ENCODE measurements at places on chromosomes 2 and 18. TPM values are rescaled to one million over a fixed set of nuclear protein-coding genes. Genes with fewer than 3 reads are reported as not detected.

DNA sequence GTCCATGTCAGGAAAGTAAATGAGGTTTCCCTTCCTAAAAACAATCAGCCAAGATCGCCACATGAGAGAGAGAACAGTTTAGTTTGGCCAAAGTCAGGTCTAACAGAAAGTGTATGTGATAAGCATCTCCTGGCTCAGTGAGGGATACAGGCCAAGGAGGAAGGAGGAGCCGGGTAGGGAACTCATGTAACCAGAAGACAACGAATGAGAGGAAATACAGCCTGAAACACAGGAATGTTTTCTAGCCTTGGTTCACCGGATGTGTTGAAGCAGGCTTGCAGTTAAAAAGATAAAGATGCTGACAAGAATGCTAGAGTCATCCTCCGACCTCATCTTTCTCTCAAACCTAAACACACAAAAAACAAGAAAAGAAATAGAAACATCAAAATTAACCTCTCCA, 283.9 kb upstream of the SIX2 start:
- H3K27me3 ChIP-seq: peaks cover 7% of the 10 kb centered on the region
- DNase-seq: no peak
- no peaks in the 10 kb centered on the region for H3K36me3 ChIP-seq
- no peaks in the 10 kb centered on the region for H3K4me1 ChIP-seq

- no peaks in the 10 kb centered on the region for H3K4me1 ChIP-seq
- DNase-seq: no peak
- no peaks in the 10 kb centered on the region for H3K36me3 ChIP-seq
- no peak overlapping the region for H3K27ac ChIP-seq
Measured at GRCh38 chr2:56040834-56041233, 117.3 kb upstream of the EFEMP1 start.

The PLEKHH2 gene
- total RNA-seq: 0.64 TPM

DNA sequence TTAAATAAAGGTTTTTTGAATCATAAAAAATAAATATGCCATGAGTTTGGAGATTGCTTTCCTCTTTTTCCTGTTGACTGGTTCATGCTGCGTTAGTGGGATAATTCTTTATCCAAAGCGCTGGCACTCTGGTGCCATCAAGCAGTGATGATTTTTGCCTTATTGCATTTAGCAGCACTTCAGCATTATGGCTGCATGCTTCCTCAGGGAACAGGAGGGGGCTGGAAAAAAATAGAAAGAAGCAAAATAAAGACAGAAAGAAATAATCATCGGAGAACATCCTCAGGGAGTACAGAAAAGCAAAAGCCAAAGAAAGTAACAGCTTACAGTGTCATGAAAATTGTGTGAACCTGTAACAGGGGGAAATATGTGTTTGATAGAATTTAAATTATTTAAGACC, 1408.2 kb upstream of the PIK3C3 start:
- no peak overlapping the region for H3K27ac ChIP-seq
- no peak overlapping the region for H3K4me3 ChIP-seq
- no peak for DNase-seq
- no peaks in the 10 kb centered on the region for H3K36me3 ChIP-seq

GRCh38 chr2:200417366-200417765, 92.5 kb downstream of the KCTD18 start:
- no peaks in the 10 kb centered on the region for H3K27me3 ChIP-seq
- H3K4me1 ChIP-seq: no peaks in the 10 kb centered on the region
- DNase-seq: no peak
- no peak overlapping the region for H3K27ac ChIP-seq

The PRKCE gene
- 8.0 TPM for total RNA-seq

The DSG2 gene
- 0.89 TPM for total RNA-seq
